ENCODE measurements at places on chromosomes 7 and 10. TPM values are rescaled to one million over a fixed set of nuclear protein-coding genes. Genes with fewer than 3 reads are reported as not detected.
A peak's percentile ranks its signal among the peaks of the same experiment; 100 is the strongest.

Gene TUBAL3
- total RNA-seq = not detected

Gene METTL27
- 2.2 TPM for total RNA-seq

Gene NODAL
- total RNA-seq = not detected

Gene AOAH
- not detected for total RNA-seq

- H3K36me3 ChIP-seq = peaks cover 2% of the 10 kb centered on the region
- H3K4me3 ChIP-seq = no peak overlapping the region
- DNase-seq = no peak
- H3K4me1 ChIP-seq = peaks cover 31% of the 10 kb centered on the region
Measured at GRCh38 chr10:34180749-34181148, 634.3 kb downstream of the PARD3 start.

GRCh38 chr7:101739775-101740398, 77.5 kb upstream of the CUX1 start:
- peaks cover 12% of the 10 kb centered on the region for H3K4me1 ChIP-seq
- no peak overlapping the region for H3K4me3 ChIP-seq
- H3K36me3 ChIP-seq = no peaks in the 10 kb centered on the region
- DNase-seq = no peak
- no peak overlapping the region for H3K27ac ChIP-seq
- peaks cover 6% of the 10 kb centered on the region for H3K27me3 ChIP-seq

- H3K27ac ChIP-seq = peak overlapping the region; percentile 90
- H3K27me3 ChIP-seq = no peaks in the 10 kb centered on the region
- H3K4me1 ChIP-seq = peaks cover 49% of the 10 kb centered on the region
- peaks cover 9% of the 10 kb centered on the region for H3K36me3 ChIP-seq
Measured at GRCh38 chr10:119208553-119208940, 1.2 kb downstream of the GRK5 start.

DNA sequence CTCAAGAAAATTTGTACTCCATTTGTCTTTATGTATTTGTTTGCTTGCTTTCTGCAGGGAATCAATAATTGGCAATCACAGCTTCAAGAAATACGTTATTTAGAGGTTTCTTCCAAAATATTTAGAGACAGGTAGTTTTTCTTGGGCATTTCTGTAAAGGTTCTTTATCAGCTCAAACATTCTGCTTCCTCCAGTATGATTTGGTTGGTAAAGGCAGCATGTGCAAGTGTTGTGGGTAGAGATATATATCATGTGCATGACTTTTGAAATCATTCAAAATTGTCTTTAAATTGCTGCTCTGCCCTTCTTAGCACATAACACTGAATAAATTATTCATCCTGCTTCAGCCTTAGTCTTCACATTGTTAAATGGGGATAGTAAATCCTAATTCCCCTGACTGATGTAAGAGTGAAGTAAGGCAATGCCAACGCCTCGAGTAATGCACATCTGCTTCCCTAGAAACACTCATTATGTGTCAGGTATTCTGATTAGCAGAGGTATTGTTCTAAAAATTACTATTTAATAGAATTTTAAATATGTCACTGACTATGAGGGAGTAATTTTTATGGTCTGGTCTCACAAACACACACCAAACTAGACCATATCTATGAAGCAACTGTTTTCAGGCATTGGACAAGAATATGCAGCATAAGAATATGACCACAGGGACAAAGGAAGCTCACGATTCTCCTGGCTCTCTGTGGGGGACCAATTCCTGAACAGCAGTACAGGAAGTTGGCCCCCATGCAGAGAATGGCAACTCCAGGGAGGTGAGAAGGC, 77.3 kb upstream of the AKR1E2 start:
- H3K27me3 ChIP-seq = no peaks in the 10 kb centered on the region
- no peak overlapping the region for H3K4me3 ChIP-seq
- DNase-seq = no peak

GRCh38 chr7:155788616-155789000, 23.7 kb downstream of the SHH start:
- no peaks in the 10 kb centered on the region for H3K27me3 ChIP-seq
- no peak overlapping the region for H3K27ac ChIP-seq
- no peak overlapping the region for H3K4me3 ChIP-seq
- DNase-seq = no peak
- peaks cover 9% of the 10 kb centered on the region for H3K36me3 ChIP-seq

GRCh38 chr10:128217136-128217535, 90.9 kb upstream of the MKI67 start:
- H3K27ac ChIP-seq = no peak overlapping the region
- no peak overlapping the region for H3K4me3 ChIP-seq
- H3K36me3 ChIP-seq = no peaks in the 10 kb centered on the region
- H3K4me1 ChIP-seq = no peaks in the 10 kb centered on the region
- no peak for DNase-seq

GRCh38 chr10:125494651-125495239, 188.2 kb downstream of the TEX36 start:
- no peak overlapping the region for H3K27ac ChIP-seq
- H3K4me1 ChIP-seq = no peaks in the 10 kb centered on the region

GRCh38 chr7:18295781-18296423, 199.6 kb upstream of the HDAC9 start:
- H3K36me3 ChIP-seq = no peaks in the 10 kb centered on the region
- DNase-seq = no peak
- no peaks in the 10 kb centered on the region for H3K4me1 ChIP-seq
- H3K27ac ChIP-seq = no peak overlapping the region
- H3K27me3 ChIP-seq = peaks cover 29% of the 10 kb centered on the region

- no peaks in the 10 kb centered on the region for H3K27me3 ChIP-seq
- H3K4me3 ChIP-seq = no peak overlapping the region
- H3K4me1 ChIP-seq = peaks cover 51% of the 10 kb centered on the region
- H3K36me3 ChIP-seq = no peaks in the 10 kb centered on the region
- no peak for DNase-seq
- peak overlapping the region; percentile 53 for H3K27ac ChIP-seq
Measured at GRCh38 chr7:127901895-127902703, 129.1 kb downstream of the LRRC4 start.

DNA sequence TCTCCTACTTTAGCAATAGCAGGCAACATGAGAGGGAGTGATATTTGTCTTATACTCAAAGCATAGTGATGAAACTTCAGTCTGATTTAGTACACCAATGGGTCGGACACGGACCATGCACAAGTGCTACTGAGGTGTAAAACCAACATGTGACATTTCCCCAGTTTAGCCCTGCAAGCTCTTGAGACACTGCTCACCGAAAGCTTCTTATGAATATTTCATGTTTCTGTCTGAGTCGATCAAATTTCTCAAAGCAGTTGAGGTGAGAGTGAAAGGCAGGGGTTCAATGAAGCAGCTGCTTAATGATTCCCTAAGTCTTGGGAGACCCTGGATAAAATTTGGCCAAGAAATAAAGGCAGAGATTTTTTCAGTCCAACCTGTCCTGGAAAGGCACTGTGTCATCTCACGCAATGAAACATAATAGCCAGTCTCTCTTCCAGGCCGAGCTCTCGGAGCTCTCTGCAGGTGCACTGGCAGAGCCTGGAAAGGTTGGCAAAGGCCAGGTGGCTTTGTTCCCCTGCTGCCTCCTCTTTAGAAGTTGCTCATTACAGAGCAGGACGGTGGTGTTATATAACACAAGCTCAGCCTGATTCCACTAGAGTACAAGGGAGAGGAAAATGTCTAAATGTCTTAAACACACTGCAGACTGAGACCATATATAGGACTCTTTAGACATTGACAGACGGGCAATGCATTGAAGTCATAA, 33.9 kb upstream of the XPNPEP1 start:
- H3K4me1 ChIP-seq = peaks cover 40% of the 10 kb centered on the region
- no peaks in the 10 kb centered on the region for H3K27me3 ChIP-seq
- no peaks in the 10 kb centered on the region for H3K36me3 ChIP-seq
- no peak overlapping the region for H3K4me3 ChIP-seq
- no peak for DNase-seq

- no peaks in the 10 kb centered on the region for H3K4me1 ChIP-seq
- no peak overlapping the region for H3K27ac ChIP-seq
- H3K27me3 ChIP-seq = no peaks in the 10 kb centered on the region
- no peak for DNase-seq
- no peaks in the 10 kb centered on the region for H3K36me3 ChIP-seq
Measured at GRCh38 chr7:118878336-118878735, 653.8 kb downstream of the ANKRD7 start.

DNA sequence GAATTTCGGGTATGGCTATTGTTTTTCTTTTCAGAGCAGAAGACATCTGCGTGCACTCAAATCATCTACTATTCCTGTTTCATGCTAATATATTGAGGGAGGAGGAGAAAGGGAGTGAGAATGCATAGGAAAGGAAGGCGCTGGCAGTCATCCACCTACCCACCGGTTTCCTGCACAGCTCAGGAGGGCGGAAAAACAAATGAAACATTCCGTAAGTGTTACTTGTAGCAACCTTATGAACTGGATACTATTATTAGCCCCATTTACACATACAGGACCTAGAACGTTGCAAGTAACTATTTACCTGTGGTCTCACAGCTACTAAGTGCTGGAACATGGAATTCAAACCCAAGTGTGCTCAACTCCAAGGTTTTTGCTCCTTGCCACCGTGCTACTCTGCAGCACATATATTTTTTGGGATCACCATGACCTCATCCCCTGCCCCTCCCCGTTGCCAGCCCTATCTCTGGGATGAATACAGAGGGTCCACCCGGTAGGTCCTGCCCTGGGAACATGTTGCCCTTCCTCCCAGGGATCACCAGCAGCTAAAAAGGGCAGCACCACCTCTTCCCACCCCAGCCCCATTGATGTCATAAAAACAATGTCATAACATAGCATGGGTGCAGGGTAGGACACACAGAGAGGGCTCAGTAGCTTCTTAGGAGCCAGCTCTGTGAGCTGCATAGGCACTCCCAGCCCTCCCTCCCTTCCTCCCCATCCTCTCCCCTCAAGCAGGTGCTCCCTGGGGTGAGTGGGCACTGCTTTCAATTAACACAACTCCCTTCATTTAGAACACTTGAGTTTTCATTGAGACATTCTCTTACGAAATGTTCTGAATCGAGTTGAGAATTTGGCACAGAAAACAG, 16.9 kb downstream of the GFRA1 start:
- H3K4me1 ChIP-seq = peaks cover 45% of the 10 kb centered on the region
- H3K36me3 ChIP-seq = no peaks in the 10 kb centered on the region
- H3K27me3 ChIP-seq = no peaks in the 10 kb centered on the region
- H3K27ac ChIP-seq = peak overlapping the region; percentile 54
- DNase-seq = no peak

GRCh38 chr7:143485500-143485899, 7.8 kb downstream of the TAS2R41 start:
- H3K36me3 ChIP-seq = no peaks in the 10 kb centered on the region
- no peak for DNase-seq
- no peak overlapping the region for H3K4me3 ChIP-seq
- peaks cover 35% of the 10 kb centered on the region for H3K4me1 ChIP-seq
- peak overlapping the region; percentile 6 for H3K27ac ChIP-seq
- peaks cover 5% of the 10 kb centered on the region for H3K27me3 ChIP-seq

- DNase-seq = no peak
- no peak overlapping the region for H3K27ac ChIP-seq
- H3K27me3 ChIP-seq = peaks cover 17% of the 10 kb centered on the region
- peaks cover 6% of the 10 kb centered on the region for H3K4me1 ChIP-seq
- no peaks in the 10 kb centered on the region for H3K36me3 ChIP-seq
- peak overlapping the region; percentile 71 for H3K4me3 ChIP-seq
Measured at GRCh38 chr10:46106410-46107255, 60.6 kb upstream of the MSMB start.

DNA sequence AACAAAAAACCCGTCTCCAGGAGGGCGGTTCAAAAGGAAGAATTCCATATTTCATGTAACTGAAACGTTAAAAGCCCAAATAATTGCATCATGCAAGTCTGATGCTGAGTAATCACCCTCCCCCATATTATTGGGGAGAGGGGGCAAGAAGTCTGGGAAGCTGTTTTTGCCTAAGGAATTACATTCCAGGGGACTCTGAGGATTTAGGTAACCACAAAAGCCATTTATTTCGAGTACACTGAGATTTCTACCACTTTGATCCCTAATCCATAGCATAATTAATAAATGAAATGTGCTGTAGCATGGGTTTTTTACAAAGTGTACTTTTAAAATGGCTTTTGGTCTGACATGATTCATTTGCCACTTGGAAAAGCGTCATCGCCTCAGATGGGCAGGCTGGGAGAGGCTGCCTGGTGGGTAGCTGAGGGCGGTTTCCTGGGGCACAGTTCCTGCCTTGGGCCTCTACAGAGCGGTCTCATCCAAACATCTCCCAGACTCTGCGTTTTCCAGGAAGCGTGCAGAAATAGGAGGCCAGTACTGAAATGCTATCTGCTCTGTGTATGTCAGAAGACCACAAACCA, 106.5 kb downstream of the TCF7L2 start:
- H3K4me3 ChIP-seq = peak overlapping the region; percentile 19
- DNase-seq = no peak
- H3K36me3 ChIP-seq = peaks cover 7% of the 10 kb centered on the region
- H3K27me3 ChIP-seq = no peaks in the 10 kb centered on the region
- peaks cover 32% of the 10 kb centered on the region for H3K4me1 ChIP-seq
